Fibroblast of skin of left quadriceps (primary cell): ENCODE measurements at places on chromosomes 6 and 20.

DNA sequence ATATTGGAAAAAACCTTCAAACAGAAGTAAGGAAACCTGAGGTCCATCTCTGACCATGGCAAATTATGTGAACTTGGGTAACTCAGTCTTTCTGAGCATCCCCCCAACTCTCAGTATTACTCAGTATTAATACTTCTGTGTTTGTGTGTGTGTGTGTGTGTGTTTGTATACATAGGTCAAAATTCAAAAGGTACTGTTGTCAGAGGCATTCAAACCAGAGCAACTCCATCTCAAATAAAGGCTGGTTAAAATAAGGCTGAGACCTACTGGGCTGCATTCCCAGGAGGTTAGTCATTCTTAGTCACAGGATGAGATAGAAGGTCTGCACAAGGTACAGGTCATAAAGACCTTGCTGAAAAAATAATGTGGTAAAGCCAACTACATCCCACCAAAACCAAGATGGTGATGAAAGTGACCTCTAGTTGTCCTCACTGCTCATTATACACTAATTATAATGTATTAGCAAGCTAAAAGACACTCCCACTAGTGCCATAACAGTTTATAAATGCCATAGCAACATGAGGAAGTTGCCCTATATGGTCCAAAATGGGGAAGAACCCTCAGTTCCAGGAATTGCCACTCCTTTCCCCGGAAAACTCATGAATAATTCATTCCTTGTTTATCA is 33.3 kb upstream of the SLC22A16 start:
- DNase-seq = peak; percentile 41

DNA sequence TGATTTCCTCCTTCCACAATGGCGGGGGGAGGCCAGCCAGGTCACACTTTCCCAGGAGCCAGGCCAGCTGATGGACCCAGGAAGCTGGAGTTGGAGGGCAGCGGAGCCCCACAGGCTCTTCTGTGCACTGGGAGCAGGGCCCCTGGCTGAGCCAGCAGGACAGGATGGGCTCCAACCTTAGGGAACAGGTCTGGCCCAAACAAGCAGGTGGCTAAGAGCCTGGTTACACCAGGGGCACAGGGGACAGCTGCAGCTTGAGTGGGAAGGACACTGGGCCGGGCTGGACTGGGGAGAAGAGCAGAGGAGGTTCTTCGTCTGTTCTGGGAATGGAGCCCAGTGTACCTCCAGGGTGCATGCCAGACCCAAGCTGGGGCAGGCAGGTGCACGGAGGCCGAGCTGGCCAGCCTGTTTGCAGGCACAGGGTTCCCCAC is 102.3 kb downstream of the DLL1 start:
- DNase-seq = no peak

DNA sequence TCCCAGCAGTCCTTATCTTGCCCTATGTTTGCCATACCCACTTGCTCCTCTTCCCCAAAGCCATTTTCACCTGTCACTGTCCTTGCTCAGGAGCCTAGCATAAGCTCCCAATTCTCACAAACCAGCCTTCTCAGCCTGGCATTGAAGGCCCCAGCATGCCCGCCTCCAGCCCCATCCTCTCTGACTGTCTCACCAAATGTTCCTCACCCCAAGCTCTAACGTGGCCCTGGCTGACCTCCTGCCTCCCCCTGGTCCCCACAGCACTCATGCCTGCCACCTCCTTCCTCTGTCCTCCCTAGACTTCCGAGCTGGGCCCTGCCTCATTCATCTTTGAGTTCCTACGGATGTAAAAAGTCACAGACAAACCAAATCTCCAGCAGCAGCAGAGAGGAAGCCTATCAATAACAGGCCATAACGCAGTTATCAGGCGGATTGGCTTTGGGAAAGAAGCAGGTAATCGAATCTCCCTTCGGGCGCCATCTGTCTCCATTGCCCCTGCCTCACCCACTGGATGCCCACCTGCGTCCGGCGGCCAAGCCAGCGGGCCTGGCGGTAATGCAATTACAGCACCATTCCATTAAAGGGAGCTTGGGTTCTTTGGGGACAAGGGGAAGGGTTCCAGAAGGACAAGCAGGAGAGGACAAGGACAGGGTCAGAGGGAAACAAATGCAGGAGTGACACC is 104.4 kb downstream of the MRPL14 start:
- DNase-seq = no peak

DNA sequence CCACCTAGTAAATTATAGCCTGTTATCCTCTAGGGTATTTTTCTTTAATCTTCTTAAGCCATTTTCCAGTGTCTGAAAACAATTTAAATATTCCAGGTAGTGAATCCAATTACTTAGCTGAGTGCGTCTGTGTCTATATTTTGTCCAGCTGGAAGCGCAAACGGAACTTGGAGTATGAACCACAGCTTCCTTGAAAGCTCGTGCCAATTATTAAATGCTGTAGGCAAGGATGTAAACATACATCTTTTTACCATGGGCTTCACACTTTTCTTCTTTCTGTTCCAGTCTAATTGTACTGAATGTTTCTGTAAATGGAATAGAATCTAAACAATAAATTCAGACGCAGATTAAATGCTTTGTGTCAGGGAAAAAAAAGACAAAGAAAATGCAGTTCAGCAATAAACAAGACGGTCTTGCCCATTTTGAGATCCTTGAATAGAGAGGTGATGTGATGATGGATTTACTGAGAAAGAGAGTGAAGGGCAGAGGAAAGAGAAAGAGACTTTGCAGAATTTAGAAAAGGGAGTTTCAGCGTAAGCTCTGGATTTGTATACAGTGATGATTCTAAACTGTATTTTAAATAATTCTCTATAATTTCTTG is 1.9 kb downstream of the PLCB1 start:
- DNase-seq = no peak

- DNase-seq = no peak
Measured at GRCh38 chr20:9025011-9025410, 43.9 kb upstream of the PLCB4 start.

- DNase-seq = no peak
Measured at GRCh38 chr20:18077157-18077556, 19.4 kb upstream of the OVOL2 start.

DNA sequence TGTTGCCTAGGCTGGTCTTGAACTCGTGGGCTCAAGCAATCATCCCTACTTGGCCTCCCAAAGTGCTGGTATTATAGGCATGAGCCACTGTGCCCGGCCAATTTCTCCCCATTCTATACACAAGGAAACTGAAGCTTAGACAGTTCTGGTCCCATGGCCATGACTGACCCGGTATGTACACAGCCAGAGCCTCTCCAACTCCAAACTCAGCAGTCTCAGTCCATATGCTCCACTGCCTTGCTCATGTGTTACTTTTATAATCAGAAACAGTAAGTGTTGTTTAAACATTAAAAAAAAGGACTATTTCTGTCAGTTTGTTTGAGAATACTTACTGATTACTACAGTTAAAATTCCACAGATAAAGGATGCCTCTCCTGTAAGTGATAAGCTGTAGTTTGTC is 50.6 kb downstream of the RNF24 start:
- DNase-seq = no peak

DNA sequence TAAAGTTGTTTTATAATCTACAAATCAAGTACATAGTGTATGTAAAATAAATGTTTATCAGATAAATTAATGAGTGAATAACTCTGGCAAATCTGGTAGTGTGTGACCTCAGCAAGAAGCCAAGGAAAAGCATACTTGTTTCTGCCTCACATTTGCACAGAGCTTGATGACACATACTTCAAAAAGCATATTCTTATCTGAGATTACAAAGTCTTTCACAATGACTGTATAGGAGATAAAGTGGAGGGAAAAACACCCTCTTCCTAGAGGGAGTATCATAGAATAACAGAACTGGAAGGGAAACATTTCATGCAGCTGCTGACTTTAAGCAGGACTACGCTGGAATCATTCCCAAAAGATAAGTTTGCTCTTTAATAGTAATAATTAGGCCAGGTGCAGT is 28.1 kb upstream of the AKAP7 start:
- peak; percentile 24 for DNase-seq

DNA sequence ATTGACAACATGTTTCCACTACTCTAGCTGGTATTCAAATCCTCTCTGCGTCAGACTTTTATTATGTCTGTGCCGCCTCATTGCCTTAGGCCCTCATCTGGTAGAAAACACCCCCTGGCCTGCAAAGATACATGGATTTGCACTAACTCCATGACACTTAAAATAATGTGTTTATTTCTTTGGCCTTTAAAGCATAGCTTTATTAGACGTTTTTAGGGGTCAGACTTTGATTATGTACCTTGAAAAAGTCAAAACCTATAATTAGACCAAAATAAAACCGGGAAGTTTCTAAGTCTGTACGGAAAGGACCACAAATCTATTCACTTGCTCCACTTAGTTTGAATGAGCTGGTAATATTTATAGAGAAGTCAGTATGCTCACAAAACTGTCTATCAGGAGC is 357.9 kb upstream of the NOX3 start:
- DNase-seq = no peak

DNA sequence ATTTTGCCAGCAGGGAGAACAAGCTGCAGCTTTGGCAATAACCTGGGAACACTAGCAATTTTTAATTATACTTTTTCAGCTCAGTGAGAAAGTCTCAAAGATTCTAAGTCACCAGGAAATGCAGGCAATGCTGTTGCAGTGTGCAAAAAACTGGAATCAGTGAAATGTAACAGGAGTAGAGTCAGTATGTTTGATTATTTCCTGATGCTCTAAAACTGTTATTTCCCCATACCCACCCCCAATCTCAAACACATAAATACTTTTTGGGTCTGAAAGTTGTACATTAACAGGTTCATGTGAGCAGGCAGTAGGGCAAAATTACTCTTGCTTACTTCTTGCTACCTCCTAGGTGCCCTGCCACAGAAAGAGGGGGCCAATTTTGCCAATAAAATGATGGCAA is 65.4 kb upstream of the BEND6 start:
- no peak for DNase-seq

GRCh38 chr20:63382551-63383300 is 21.6 kb upstream of the CHRNA4 start:
- no peak for DNase-seq

- DNase-seq = no peak
Measured at GRCh38 chr6:27230758-27231111, 16.8 kb upstream of the PRSS16 start.

- DNase-seq = no peak
Measured at GRCh38 chr6:10411131-10411970, 3.5 kb downstream of the TFAP2A start.

DNA sequence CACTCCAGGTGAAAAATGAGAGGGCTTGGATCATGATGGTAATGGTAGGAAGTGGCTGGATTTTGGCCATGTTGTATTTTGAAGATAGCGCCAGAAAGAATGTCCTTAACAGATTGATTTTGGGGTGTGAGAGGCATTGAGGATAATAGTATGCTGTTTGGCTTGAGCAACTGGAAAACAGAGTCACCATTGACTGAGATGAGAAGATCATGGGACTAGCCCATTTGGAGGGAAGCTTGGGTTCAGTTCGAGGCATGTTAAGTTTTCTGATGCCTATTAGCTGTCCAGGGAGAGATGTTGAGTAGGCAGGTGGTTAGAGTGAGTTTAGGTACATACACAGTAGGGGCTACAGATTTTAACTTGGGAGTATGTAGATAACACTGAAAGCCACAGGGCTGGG is 23.3 kb downstream of the PLCG1 start:
- DNase-seq = no peak

- no peak for DNase-seq
Measured at GRCh38 chr6:54403096-54403495, 94.9 kb downstream of the TINAG start.

GRCh38 chr6:19964115-19964514 is 126.9 kb downstream of the ID4 start:
- DNase-seq = no peak

GRCh38 chr6:91874971-91875370 is 1288.1 kb upstream of the MAP3K7 start:
- no peak for DNase-seq

DNA sequence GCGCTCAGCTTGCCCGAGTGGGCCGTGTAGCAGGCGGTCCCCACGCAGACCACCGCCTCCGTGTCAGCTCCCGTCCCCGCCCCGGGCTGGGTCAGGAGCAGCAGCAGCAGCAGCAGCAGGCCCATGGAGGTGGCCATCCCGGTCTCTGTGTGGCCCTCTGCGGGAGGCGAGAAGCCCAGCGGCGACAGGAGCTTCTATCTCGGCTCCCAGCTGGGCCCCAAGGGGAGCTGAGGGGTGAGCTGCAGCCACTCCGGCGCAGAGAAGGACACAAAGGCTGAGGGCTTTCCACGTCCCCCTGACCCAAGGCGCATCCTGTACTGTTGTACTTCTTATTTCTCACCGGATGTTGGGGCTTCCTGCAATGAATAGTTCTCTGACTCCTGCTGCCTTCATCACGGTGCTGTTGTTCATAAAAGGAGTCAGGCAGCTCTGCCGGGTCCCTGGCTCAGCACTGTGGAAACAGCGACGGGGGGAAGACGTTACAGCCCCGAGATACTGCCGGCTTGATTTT is at the start of gene CD93:
Gene CD93, minus strand, starts transcription at position 269 of the 511 bp plus-strand sequence. Its CDS starts 132 bp downstream, at position 137.
- DNase-seq = no peak

- DNase-seq = no peak
Measured at GRCh38 chr6:144197919-144198318, 47.6 kb downstream of the STX11 start.

GRCh38 chr20:49753133-49753532 is 39.5 kb upstream of the B4GALT5 start:
- no peak for DNase-seq

DNA sequence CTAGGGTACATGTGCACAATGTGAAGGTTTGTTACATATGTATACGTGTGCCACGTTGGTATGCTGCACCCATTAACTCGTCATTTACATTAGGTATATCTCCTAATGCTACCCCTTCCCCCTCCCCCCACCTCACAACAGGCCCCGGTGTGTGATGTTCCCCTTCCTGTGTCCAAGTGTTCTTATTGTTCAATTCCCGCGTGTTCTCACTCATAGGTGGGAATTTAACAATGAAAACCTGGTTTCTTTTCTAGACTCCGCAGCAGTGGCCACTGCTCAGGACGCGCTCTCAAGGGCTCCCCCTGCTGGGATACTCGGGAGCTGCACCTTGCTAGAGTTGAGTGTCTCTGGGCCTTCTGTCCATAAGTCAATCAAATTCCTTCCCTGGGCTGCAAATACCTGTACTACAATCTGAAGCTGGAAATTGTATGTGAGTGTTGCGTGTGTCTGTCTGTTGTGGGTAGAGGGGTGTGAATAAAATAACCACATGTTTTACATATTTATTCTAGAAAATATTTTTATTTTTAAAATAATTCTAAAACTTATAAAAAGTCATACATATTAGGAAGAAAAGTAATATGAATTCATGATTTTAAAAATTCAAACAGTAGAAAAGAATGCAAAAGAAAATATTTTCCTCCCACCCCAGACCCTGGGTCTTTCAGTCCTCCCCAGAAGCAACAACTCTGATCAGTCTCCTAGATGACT is 8.2 kb upstream of the CEP250 start:
- peak; percentile 63 for DNase-seq

- no peak for DNase-seq
Measured at GRCh38 chr20:51084593-51085377, 61.9 kb upstream of the KCNG1 start.

DNA sequence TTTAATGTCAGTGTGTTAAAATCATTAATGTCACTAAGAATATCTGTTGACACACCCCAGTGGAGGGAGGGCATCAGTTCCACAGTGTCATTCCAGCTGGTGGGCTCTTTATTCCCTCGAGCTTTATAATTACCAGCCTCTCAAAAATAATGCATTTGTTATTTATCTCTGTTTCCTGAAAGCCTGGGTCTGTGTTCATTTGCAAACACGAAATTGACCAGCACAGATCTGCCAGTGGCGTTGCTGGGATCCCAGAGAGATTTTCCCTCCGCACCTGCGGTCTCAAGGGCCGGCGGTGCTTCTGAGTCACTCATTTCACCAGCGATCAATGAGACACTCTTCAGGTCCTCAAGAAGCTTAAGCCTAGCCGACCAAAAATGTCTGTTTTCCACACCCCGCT is 5.7 kb upstream of the PYGB start:
- DNase-seq = no peak
